ENCODE measurements at places on chromosomes 4 and X.
A peak's percentile ranks its signal among the peaks of the same experiment; 100 is the strongest.

DNA sequence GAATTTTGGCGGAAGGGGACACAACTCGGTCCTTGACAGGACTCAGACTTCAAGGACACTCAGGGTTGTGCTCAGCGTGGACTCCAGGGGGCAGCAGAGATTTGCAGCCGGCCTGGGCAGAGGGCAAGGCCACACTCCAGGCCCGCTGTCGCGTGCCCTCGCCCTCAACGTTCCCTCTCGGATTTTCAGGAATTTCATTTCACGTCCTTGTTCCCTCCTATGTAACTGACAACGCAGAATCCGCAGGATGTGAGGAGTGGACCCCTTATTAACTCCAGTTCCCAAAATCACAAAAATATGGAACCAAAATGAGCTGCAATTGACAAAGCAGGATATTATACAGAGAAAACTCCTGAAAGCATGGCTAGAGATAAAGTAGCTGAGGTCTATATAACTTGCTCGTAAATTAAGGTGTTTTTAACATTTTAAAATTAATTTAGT, 21.0 kb upstream of the DCTD start:
- DNase-seq, result peak; percentile 68

DNA sequence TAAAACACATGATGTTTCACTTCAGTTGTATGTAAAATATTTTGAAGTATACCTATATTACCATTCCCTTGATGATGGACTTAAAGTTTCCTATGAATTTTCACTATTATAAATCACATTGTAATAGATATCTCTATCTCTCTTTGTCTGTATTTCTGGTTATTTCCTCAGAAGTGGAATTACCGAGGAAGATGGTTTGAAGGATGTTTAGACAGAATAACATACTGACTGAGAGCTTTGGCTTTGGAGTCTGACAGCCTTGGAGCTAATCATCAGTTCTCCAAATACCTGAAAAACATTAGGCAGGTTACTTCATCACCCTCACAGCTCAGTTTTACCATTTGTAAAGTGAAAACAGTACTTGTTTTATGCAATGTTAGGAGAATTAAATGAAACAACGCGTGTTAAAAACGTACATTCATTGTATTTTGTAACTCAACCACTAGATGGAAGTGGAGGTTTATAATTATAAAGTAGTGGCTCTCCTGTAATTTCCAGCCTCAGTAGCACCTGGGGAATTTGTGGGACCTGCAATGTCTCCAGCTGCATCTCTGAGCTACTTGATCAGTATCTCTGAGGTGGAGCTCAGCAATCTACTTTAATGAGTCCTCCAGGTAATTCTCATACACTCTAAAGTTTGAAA, 14.3 kb downstream of the JCHAIN start:
- no peak for DNase-seq

DNA sequence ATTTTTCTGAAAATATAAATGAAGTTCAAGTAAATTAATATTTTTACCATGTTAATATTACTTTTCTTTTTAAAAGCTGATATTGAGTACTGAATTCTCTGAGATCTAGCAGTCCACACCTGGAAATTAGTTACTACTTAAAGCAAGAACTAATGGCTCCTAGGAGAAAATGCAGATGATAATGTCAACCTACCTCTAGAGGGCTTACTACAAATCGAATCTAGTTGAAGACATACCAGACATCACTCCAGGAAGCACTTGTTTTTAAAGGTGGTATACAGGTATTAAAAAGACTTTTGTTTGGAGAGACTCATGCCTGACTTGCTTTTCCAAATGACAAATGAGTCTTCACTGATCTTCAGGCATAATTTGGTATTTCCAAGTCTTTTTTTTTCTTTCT, 516.4 kb upstream of the BOD1L1 start:
- no peak for DNase-seq

GRCh38 chr4:24589448-24589847, 5.1 kb upstream of the DHX15 start:
- no peak for DNase-seq

DNA sequence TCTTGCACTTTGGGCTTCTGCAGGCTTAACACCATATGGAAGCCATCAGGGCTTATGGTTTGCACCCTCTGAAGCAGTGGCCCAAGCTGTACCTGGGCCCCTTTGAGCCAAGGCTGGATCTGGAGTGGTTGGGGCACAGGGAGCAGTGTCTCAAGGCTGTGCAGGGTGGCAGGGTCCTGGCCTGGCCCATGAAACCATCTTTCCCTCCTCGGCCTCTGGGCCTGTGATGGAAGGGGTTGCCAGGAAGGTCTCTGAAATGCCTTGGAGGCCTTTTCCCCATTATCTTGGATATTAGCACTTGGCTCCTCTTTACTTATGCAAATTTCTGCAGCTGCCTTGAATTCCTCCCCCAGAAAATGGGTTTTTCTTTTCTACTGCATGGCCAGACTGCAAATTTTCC, 134.7 kb upstream of the USP9X start:
- no peak for DNase-seq

DNA sequence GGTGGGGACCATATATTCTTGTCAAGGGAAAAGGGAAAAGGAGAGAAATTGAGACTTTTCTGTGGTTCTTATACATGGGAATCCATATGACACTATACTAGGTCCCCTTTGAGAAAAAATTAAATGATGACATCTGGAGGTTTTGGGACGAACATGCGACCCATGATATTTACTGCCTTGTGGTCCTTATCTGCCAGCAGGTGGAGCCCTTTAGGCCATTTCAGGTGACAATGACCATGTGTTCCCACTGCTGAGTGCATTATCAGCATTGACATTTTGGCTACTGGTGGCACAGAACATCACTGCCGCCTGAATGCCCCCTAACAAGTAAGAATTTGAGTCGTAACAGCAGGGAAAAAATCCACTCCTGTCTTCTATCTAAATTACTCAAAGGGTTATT, 843.4 kb downstream of the FSTL5 start:
- no peak for DNase-seq

- DNase-seq, result no peak
Measured at GRCh38 chrX:97529536-97530200, 646.0 kb downstream of the RPA4 start.

- no peak for DNase-seq
Measured at GRCh38 chrX:154650221-154650510, 3.2 kb downstream of the CTAG2 start.

- no peak for DNase-seq
Measured at GRCh38 chr4:158964114-158964727, 138.7 kb upstream of the RAPGEF2 start.

DNA sequence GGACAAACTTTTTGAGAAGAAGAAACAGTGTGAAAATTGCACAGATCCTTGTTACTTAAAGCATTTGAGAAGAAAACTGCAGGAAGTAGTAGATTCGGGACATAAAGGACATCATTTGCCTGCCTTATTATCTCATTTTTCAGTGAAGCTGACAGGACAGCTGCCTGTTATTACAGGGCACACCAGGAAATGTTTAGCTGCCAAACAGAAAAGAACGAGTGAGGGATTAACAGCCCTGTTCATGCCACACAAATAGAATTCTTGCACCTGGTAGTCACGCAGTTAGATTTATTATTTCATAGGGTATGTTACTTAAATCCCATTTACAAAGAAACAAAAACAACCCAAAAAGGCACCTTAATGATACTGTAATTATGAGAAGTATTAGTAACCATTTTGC, 100.6 kb downstream of the CHIC2 start:
- DNase-seq, result no peak

DNA sequence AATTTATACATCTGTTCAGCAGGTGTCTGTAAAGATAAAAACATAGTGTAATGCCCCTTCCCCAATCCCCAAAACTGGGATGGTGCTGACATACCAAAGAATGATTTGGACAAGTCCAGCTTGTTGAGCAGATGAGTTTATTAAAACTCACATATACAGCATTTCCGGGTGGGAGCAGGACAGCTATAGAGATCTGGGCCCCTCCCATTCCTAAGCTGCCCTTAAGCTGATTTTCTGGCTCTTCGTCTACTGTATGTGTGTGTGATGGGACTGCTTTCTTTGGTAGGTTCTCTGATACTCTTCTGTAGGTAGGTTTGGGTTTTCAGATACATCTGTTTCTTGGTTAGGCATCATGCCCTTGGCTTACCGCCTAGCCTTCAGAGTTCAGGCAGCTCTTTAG, 703.7 kb upstream of the PCDH10 start:
- DNase-seq, result no peak

DNA sequence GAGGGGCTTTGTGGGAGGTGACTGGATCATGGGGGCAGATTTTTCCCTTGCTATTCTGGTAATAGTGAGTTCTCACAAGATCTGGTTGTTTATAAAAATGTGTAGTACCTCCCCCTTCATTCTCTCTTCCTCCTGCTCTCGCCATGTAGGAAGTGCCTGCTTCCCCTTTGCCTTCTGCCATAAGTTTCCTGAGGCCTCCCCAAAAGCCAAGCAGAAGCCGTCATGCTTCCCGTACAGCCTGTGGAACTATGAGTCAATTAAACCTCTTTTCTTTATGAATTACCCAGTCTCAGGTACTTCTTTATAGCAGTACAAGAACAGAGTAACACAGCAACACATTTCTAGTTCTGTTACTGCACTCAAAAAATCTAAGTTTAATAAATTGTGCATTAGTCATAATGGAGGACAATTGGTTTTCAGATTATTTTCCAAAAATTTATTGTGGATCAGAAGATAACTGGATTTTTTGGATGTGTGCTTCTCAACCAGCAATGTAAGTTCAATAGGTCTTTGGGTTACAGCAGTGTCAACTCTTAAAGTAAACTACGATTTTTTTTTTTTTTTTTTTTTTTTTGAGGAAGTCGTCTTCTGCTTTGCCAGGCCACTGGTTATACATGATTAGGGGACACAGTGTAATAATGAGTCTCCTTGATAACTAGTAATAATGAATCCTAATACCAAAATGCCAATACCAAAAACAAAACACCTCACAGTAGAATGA, 69.9 kb downstream of the CHIC2 start:
- no peak for DNase-seq

DNA sequence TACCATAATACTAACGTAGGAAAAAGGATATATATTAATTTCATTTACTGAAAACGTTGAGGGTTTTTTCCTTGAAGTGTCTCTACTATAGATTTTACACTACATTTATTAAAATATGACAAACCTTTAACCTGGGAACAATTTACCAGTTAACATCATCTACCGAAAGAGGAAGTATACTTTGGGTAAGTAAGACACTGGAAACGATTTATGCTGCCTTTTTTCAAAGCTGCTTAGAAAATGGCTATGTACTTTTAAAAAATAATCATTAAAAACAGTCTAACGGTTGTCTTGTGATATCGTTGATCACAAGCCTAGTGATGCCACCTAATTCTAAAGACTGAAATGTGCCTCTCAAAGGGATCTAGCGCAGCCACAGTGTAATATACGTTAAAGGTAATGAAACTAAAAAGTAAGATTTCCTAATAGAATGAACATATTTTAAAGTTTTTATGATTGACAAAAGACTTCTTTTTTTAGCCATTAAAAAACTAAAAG, 50.4 kb downstream of the STX18 start:
- DNase-seq, result no peak

- DNase-seq, result no peak
Measured at GRCh38 chr4:147782087-147782781, 50.3 kb downstream of the ARHGAP10 start.

GRCh38 chrX:39398215-39398962, 597.1 kb downstream of the MID1IP1 start:
- DNase-seq, result no peak

DNA sequence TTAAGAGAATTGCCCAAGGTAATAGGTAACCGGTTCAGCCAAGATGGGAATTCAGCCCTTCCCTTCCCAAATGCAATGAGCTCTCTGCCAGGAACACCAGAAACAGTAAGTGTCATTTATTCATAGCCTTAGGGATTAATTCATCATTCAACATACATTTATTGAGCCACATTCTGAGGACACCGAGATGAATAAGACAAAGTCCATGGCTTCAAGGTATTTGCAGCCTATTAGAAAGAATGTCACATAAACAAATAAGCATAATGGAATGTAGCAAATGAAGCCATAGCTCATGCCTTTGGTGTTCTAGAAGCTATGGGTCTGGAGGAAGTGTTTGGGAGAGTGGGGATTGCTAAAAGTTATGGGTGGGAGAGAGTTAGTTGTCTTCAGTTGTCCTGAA, 6.3 kb upstream of the TAB3 start:
- no peak for DNase-seq

GRCh38 chrX:73859622-73860021, 296.6 kb downstream of the CHIC1 start:
- no peak for DNase-seq

DNA sequence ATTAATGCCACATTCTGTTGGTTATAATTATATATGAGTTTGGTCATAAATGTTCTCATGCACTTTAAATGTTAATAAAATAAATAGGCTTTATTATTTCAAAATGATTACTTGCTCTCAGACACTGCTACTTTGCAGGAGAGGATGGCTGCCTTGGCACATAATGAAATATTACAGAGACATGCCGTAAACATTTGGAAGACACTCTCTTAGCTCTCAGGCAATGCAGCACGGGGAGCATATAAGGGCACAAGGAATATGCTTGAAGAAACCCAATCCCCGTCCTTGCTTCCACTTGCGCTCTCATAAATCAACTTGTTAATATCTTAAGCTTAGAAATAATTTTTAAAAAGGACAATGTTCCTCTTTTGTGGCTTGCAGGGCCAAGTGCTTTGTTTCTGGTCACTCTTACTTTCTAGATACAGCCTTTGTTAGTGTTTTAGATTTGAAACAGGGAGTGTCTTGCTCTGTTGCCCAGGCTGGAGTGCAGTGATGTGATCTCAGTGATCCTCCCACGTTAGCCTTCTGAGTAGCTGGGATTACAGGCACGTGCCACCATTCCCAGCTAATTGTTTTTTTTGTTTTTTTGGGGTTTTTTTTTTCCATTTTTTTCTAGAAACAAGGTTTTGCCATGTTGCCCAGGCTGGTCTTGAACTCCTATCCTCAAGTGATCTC, 445.0 kb downstream of the SPRY1 start:
- no peak for DNase-seq

DNA sequence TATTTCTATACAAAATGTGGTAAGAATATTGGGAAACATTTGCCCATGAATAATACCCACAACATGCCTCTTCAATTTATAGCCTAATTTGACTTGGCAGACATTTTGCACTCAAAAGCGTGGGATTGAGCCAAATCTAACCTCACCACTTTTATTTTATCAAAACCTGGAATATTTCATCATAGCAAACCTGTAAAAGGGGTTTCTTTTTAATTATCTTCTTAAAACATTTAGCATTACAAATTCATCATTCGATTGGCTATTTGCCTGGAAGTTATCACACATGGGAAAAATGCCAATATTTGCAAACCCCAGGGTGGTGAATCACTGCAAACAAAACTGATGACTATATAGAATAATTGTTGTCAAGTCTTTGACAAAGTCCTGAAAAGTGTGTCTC, 56.2 kb downstream of the VCX3B start:
- DNase-seq, result no peak

DNA sequence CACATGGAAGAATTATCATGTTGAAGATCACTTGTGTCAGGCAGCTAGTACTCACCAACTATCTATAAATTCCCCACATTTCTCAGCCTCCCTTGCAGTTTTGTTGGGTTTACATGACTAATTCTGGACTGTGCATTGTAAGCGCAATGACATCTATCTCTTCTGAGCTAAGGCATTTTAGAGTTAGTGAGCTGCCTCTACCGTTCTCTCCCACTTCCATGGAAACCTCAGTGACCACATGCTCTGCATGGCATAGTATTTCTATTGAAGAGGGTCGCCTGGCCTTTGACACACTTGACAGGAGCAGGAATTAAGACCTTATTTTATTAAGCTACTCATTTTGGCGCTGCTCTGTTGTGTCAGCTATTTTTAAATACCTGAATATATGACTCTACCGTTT, 67.5 kb upstream of the NPY2R start:
- no peak for DNase-seq

All from activated naive CD4-positive, alpha-beta T cell treated with anti-CD3 and anti-CD28 coated beads, Interleukin-2, amount 50 U/mL, for 16 hours (primary cell).